HCT116 (cell line): ENCODE measurements at places on chromosomes 5 and 9.
A peak's percentile ranks its signal among the peaks of the same experiment; 100 is the strongest.

DNA sequence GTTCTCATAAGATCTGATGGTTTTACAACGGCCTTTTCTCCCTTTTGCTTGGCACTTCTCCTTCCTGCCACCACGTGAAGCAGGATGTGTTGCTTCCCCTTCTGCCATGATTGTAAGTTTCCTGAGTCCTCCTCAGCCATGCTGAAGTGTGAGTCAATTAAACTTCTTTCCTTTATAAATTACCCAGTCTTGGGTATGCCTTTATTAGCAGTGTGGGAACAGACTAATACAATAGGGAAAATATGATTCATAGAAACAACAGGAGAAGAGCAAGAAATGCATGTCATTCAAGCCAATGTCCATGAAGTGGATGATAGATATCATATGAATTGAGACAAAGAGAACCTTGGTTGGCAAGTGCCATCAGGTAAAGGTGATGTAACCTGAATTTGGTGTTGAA lies 128.3 kb upstream of the HAPLN1 start:
- DNase-seq: no peak

GRCh38 chr9:22143799-22144625 lies 134.9 kb upstream of the CDKN2B start:
- no peak for DNase-seq

GRCh38 chr5:117681431-117682254 lies 1107.0 kb upstream of the SEMA6A start:
- DNase-seq: no peak

DNA sequence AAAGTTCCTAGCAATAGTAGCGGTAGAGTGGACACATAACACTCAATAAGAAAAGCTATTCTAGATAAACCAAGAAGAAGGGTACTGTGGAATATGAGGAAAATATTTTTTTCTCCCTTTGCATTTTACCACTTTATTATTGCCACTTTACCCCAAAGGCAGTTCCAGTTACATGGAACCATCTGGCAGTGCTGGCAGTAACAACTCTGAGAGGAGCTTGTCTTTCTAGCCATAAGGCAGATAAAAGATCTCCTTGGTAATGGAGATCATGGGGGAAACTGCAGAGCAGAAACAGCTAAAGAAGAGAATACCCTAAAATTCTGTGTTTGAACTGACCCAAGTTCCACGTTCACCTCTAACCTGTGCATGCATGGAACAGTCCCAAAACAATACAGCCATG lies 38.5 kb downstream of the UBTD2 start:
- DNase-seq: no peak

- DNase-seq: no peak
These were observed 47.7 kb upstream of the RPL26L1 start for GRCh38 chr5:172911628-172911880.

DNA sequence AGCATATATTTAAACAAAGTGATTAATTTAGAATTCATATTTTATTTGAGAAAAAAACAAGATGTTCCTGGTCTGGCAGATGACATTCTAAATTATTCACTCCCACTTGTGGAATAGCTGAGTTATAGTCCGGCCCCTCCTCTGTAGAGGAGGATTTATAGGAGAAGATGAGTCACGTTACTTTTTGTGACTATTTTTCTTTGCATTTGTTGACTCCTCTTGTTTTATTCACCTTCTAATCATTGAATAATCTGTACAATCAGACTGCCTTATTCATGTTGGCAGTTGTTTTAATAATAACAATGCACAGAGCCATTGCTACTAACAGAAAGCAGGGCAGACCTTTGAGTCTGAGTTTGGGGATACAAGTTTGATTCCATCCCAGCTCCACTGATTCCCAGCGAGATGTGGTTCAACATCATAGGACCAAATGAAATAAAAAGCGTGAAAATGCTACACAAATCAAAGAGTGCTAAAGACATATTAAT lies 23.2 kb downstream of the DOCK8 start:
- DNase-seq: no peak

DNA sequence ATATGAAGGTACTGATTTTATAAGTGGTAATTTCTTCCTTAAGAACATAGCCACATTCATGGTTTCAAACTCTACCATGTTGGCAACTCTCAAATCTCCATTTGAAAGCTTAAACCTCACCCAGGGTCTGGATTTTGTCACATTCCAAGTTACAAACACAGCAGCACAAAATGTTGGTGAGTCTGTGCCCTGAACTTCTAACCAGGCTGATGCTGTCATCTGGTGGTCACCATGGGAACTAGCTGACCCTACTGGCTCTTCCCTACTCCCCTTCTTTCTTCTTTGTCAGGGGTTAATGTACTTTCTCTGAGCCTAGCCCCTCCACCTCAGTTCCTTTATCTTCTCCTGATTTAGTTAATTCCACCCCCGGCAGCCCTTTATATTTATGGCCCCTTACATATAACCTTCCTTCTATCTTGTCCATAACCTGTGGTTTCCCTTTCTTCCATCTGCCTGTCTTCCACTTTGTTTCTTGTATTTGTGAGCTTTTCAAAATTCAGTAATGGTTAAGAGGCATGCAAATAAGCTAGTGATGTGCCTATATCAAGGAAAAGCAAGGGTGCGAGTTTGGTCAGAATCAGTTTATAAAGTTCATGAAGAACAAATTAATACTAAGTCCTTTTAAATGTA lies 35.9 kb downstream of the TGFBR1 start:
- DNase-seq: peak; percentile 21

- no peak for DNase-seq
These were observed 80.3 kb downstream of the EPB41L4A start for GRCh38 chr5:112338681-112339337.

- DNase-seq: no peak
These were observed 76.5 kb downstream of the COL27A1 start for GRCh38 chr9:114231719-114232449.

DNA sequence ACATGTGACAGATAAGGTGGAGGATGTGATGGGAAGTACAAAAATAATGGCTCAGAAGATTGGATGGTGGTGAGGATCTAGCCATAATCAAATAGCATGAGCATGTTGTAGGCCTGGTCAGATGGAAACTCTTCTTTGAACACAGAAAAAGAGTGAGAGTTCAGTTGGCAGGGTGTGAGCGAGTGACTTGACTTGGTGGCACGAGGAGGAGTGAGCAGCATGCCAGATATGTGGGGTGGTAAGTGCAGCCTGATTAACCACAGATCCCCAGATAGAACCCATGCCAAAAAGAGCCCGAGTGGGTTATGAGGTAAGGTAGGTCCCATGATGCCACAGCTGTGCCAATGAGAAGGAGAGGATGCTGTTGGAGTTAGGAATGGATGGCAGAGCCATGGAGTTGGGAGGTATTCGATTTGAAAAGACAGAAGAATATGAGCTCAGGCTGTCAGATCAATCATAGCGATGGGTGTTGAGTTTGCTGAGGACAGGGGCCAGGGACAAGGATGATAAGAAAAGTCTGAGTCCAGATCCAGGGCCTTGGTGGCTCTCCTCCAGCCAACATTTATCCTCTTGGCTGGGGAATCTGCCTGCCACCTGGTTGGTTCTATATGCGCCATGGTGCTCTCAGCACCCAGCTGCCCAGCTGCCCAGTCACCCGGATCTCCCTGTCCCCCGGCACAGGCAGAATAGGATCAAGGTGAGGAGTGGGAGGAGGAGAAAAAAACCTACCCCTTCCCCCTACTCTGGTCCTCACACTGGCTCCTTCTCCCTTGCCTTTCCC lies 16.5 kb downstream of the GARNL3 start:
- DNase-seq: no peak

GRCh38 chr9:134139081-134139480 lies 3.2 kb downstream of the WDR5 start:
- no peak for DNase-seq

DNA sequence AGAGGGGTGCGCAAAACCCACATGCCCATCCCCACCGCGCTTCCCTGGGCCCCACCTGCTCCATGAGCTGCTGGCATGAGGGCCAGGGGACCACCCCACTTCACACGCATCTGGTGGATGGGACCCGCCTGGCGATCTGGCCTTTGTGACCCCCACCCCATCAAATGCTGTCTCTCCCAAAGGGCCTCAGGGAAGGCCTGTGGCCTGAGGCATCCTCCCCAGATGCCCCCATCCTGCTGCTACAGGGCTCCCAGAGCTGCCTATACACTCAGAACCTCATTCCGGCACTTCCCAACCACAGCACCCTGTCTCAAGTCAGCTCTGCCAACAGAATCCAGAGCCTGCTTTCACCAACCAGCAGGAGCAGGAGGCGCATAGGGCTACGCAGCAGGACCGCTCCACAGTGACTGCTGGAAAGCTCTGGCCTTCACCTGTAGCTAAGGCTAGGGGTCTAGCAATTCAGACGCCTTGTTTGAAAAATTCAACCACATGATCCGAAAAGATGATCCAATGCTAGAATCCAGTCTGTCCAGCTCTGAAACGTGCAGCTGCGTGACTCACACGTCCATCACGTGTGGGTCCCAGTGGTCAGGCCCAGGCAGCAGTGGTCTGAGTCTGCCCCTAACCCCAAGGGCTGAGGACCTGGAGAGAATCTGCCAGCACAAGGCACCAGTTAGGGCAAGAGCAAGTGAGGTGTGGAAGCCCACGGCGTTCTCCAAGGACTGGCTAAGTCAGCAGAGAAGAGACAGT lies 1.4 kb upstream of the SNAPC4 start:
- no peak for DNase-seq

DNA sequence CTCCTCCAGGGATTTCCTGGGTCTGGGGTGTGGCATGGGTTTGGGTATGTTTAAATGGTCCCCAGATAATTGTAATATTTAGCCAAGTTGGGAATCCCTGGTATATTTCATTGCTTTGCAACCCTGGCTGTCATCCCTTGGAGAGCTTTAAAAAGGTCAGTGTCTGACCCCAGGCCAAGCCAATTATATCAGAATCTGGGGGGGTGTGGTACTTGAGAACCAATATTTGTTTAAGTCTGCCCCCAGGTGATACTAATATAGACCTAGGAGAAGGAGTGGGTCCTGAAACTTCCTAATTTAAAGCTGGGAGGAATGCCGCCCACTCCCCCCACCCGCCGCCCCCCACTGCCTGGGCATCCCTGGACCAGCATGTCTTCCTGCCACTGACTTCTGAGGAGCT lies 38.2 kb upstream of the SLC2A8 start:
- no peak for DNase-seq

- no peak for DNase-seq
These were observed 16.5 kb downstream of the GRXCR2 start for GRCh38 chr5:145856285-145856818.

DNA sequence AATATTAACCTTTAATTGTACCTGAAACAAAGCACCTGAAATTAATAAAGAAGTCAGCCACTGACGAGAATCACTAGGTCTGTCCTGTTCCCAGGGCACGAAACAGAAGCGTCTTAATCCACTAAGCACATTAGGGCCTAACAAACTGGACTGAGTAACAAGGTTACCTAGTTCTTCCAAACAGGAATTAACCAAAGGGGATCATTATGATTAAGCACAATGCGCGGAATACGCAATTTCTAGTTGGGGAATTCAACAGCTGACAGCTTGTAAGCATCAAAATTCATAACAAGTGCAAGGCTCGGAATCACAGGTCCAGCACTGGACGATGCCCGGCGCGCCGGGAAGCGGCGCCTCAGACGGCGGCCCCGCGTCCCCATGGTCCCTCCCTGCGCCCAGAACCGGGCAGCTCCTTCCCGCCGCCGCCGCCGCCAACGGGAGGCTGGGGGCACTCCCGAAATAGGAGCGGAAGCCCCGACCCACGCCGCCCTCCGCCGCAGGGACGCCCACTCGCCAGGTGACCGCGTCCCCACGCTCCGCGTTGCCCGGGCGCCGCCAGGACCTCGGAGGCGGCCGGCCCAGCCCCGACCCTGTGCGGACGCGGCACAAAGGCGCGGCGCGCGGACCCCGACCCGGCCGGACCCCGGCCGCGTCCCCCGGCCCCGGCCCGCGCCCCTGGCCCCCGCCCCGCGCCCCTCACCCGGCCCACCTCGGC lies 898 bp downstream of the CAMSAP1 start:
- no peak for DNase-seq

DNA sequence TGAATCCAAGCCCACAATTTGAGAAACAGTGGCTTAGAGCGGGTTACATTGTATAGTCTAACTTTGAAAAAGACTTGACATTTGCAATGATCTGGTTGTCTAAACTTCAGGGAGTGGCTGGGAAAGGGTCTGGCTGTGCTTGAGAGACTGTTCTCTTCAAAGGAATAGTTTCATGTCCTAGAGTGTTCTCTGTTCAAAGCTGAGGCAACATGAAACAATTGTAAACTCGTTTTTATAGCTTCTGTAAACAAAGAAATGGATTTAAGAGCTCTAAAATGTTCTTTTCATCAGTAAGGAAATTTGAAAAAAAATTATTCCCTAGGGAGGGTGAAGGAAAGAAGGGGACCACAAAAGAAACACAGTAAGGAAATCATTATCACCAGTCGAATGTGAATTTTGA lies 41.6 kb downstream of the FOCAD start:
- DNase-seq: no peak

DNA sequence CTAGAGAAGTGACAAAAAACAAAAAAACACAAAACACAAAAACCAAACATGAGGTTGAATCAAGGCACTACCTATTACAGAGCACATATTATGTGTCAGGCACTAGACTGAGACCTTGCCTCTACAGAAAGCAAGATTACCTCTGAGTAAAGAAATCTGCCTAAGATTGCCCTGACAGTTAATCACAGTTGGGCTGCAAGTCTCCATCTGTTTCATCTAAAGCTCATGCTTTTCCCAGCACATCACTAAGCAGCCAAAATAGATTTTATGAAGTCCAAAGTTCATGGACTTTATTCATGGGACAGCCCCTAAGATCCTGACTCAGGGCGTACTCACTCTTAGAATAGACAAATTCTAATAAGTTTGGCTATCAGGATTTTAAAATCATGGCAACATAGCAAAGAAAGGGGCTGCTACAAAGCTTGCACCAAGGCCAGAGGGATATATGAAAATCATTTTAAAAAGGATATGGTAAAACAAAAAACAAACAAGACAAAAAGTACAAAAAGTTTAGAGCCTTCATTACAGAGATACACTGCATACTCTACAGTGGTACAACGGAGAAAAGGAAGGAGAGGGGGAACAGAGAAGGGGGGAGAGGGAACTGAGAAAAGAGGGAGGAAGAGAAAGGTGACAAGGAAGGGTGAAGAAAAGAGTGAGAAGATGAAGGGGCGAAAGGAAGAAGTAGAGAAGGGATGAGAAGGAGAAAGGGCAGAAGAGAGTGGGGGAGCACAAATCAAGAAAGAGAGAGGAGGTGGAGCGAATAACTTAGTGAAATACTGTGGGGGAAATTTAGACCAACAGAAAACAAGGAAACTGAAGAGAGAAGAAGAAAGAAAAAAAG lies 58.2 kb downstream of the RICTOR start:
- no peak for DNase-seq
